K562 (cell line): ENCODE measurements at places on chromosomes 12 and 14. TPM values are rescaled to one million over a fixed set of nuclear protein-coding genes. Genes with fewer than 3 reads are reported as not detected.

GRCh38 chr14:94391281-94391975, 3.0 kb upstream of the SERPINA1 start:
- DNase-seq = no peak

DNA sequence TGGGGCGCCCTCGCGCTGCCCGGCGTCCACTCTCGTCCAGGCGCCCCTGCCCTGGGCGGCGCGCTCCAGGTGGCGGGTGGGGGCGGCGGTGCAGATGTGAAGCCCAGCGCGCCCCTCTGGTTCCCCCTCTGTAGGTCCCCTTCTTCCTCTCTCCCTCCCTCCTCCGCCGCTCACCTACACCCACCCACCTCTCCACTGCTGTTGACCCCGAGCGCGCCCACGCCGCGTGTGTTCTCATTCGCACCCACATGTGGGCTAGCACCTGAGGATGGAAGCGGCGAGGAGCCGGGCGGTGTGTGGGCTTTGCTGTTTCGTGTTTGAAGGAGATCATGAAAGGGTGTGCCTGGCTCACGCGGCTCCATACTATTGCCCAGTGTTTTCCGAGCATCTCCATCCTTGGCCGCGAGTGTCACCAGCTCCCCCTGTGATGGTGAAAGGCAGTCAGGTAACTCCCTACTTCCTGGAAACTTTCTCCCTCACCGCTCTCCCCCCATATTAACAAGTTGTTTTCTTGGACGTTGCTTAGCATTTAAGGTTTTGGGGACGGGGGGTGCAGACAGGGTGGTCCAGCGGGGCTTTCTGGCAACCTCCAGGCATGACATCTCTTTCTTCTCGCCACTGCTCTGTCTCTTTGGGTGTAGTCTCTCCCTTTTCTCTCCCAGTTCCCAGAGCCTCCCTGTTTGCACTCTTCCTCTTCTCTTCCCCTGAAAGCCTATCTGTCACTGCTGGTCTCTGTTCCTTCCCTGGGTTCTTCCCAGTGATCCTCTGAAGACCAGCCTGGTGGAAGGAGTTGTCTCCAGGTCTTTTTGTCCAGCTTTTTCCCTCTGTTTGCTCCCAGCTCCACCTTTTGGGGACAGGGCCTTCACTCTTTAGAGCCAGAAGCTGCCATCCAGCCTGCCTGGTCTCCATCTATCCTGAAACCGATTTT, 1.6 kb downstream of the CACNA1C start:
- DNase-seq = no peak

Gene SIX1
- 0.49 and 0.76 TPM in 2 replicates for total RNA-seq

DNA sequence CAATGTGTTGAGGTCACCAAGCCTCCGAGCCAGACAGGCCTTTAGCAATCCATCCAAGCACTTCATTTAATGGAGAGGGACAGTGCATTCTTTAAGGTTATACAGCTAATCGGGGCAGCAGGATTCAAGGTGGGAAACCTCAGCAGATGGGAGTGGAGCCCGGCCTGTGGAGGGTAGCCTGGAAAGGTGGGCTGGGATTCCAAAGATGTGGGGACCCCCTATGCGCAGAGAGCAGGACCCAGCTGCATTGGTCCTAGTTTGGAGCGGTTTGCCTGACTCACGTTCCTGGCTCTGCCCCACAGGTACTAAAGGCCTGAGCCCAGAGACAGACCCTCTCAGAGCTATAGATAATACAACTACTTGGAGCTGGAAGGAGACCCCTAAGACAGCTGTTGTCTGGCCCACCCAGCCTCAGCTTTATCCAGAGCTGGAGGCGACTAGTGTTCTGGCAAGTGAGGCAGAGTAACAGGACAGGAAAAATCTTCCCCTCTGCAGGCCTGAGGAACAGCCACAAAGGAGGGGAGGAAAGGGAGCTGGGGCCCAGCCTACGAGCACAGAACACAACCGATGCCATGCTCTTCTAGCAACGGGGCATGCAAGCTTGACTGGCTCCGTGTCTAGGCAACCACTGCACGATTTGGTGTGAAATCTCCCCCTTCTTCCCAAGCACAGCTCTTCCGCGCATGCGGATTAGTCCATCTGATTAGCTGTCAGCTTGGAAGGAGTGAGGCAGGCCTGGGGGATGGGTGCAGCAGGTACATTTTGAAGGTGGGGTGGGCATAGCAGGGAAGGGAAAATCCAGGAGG, 1.1 kb upstream of the MYH7 start:
- peak; percentile 69 for DNase-seq
